Keratinocyte (primary cell): ENCODE measurements at places on chromosomes 16 and 17.

- DNase-seq: no peak
Observed at GRCh38 chr16:84827131-84827574, 7.4 kb downstream of the CRISPLD2 start.

- no peak for DNase-seq
Observed at GRCh38 chr16:1152651-1153259, at the start of gene CACNA1H. TSS of gene CACNA1H (plus strand) at chr16:1153106. CDS start at chr16:1153738, 632 bp downstream.

DNA sequence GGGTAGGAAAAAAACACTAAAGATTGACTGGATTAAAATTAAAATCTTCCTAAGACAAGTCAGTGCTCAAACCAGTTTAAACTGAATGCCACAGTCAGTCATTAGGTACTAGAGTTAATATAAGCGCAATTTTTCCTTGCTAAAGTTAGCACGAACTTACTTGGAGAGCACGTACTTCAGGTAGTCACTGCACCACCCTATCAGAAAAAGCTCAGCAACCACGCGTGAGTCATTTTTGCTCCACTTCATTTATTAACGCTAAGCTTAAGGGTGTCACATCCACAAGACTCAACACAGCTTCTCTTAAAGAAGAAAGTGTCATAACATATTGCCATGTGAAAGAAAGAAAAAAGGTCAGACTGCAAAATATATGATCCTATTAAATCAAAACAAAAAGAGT lies 53.1 kb downstream of the TEX2 start:
- no peak for DNase-seq

DNA sequence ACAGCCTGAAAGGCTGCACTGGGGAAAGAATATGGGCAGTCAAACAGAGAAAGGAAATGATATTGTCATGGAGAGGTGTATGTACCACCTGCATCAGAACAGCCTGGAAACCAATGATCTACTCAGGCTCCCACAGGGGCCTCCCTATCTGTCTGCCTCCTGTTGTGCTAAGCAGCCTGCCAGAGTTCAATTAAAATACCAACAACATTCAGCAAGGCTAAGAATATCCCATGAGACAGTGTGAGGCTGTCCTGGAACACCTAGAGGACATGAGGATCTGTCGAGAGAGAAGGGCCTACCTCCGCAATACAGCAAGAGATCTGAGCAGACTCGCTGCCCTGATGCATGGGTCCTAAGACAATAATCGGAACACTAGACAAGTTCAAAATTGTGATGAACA lies 8.4 kb downstream of the FXR2 start:
- DNase-seq: no peak

GRCh38 chr17:45389354-45389753 lies 43.3 kb downstream of the ARHGAP27 start:
- no peak for DNase-seq

- DNase-seq: no peak
Observed at GRCh38 chr16:66493490-66494401, 56.2 kb downstream of the TK2 start.

DNA sequence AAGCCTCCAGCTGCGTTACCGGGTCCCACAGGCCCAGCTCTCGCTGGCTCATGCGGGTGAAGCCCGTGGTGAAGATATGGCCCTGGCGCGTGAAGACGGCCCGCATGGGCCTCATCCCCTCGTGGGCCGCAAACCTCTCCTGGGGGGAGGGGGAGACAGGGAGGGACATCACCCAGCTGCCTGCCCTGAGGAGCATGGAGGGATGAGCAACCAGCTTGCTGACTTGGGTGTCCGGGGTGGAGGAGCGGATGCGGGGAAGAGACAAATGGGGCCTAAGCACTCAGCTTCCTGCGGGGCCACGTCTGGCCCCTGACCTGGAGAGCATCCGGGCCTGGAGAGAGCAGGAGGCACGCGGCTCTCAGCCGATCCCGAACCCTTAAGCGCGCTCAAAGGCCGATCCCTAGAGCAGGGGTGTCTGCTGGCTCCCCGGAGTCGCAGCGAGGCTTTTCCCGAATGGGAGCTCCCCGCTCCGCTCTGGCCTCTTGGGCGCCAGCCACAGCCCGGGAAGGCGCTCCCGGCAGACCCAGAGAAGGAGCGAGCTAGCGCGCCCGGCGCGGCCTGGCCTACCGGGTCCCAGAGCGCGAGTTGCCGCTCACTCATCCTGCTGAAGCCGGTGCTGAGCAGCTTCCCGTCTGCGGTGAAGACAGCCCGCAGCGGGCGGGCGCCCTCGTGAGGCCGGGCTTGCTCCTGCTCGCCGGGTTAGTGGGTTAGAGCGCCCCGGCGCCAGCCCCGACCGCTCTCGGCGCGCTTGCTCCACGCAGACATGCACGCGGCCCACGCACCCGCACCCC lies 5.0 kb downstream of the CORO6 start:
- no peak for DNase-seq

DNA sequence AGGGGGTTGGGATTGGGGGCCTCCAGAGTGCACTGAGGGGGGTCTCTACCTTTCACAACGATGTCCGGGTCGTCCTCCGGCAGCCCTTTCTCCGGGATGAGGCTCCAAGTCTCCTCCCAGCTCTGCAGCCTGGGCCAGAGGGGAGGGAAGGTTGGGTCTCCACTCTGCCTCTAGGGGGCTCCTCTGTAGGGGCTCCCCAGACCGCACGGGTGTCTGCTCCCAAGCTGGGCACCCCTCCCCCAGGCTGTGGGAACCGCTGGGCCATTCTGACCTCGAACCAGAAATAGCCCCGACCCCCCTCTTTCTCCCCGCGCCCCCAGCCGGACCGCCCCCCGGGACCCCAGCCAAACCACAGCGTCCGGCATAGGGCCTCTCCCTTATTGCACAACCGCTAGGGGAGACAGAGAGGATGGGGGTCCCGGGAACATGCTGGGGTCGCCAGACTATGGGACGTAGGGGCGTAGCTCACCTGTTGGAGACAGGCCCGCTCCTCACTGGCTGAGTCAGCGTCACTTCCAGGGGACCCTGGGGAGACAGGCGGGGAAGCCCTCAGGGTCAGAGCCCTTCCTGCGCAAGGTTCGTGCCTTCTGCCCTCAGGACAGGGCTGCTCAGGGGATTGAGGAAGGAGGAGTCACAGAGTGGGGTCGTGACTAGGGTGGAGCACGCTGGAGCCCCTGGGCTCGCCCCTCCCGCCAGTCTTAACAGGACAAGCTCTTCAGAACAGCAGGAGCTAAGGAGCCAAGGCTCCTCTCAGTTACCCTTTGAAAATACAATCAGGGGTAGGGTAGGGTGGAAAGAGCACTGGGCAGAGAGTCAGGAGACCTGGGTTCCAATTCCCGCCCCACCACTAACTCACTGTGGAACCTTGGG lies 2.7 kb downstream of the PLEKHH3 start:
- DNase-seq: no peak

DNA sequence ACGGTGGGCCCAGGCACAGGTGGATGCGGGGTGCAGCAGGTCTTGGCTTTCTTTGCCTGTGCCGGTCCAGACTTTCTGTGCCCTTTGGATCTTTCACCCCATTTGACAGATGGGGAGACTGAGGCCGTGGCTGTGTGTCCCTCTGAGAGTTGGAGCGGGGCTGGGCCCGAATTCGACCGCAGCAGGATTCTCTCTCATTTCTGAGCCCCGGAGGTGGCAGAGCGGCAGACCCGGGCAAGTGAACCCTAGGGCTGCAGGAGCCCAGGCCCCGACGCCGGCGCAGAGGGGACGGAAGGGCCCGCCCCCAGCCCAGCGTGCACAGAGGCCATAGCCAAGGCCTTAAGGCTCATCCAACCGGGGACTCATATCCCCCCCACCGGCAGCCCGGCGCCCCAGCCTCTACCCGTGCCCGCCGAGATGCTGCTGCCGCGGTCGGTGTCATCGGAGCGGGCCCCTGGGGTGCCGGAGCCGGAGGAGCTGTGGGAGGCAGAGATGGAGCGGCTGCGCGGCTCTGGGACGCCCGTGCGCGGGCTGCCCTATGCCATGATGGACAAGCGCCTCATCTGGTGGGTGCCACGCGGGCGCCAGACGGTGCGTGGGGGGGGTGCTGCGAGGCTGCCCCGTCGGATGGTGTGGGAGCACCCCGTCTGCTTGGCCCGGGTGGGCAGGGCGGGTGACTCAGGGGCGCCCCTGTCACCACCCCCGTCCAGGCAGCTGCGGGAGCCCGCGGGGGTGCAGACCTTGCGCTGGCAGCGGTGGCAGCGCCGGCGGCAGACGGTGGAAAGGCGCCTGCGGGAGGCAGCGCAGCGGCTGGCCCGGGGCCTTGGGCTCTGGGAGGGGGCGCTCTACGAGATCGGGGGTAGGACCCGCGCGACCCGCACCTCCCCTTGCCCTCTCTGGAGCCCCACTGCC lies 857 bp downstream of the TMC8 start:
- no peak for DNase-seq
